ENCODE measurements at places on chromosomes 4 and X.

GRCh38 chrX:105120463-105120862, 100.0 kb downstream of the TEX13A start:
- DNase-seq, result no peak

DNA sequence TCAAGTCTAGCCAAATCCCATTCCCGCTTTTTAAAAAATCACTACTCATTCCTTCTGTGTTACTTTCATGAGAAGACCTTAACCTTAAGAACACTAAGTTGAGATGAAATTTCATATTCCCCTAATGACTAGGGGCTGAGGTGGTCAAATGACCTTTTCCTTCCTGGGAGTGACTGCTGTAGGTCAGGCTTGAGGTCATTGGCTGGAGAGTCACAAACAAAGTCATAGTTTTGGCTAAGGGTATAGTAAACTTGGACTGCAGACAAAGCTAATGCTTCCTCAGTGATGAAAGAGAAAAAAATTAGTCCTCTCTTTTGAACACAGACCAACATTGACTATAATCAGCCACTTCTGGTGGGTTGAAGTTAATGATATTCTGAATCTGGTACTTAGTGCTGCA, 16.0 kb upstream of the FGF2 start:
- no peak for DNase-seq

GRCh38 chr4:121358473-121358872, 22.3 kb downstream of the QRFPR start:
- no peak for DNase-seq

GRCh38 chr4:69909195-69909594, 21.7 kb upstream of the CSN1S1 start:
- DNase-seq, result no peak

GRCh38 chr4:162952232-162952631, 214.5 kb downstream of the NAF1 start:
- DNase-seq, result no peak

DNA sequence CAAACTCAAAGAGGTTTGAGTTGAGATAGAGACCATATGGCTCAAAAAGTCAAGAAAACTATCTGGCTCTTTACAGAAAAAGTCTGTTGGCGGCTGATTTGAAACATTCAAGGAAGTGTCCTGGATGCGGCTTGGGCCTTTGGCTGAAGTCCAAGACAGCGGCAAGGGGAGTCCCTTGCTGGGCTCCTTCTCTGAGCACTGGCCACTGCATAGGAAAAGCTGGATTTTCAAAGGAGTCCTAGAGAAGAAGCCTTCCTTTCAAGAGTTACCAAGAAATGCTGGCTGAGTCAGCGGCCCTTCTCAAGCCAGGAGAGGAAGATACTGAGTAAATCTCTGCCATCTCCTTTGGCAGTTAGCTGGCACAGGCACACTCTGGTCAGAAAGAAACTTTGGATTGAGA, 12.1 kb downstream of the APLN start:
- DNase-seq, result no peak

DNA sequence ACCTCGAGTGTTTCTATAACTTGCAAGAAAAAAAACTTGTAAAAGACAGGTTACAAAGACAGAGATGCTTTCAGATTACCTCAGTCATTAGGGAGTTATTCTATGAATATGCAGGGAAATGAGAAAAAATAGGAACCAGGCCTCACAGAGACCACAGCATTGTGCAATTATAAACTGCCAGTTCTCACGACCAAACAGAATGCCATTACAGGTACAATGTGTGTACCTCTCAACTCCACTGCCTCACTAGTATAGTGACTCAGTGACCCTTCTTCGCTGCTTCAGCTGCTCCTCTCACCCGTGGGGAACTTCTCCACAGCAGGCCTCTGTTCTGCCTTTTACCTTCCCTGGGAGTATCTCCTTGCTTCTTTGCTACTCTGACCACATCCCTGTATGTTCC, 2.3 kb upstream of the HTATSF1 start:
- no peak for DNase-seq

DNA sequence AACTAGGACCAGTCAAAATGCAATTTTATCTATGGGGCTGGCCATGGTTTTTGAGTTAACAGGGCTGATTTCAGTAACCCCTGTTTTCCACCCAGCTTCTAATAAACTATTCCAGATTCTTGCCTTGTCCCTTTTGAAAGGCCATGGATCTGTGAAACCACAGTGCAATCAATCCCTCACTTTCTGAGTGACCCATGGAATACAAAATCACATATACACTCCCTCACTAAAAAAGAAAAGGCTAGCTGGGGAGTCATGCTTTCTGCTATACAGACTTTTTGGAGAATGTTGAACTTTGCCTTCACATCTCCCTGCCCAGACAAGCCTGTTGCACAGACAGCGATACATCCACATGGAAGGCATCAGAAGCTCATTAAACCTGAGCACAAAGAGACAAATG, 47.9 kb downstream of the MAD2L1 start:
- no peak for DNase-seq

DNA sequence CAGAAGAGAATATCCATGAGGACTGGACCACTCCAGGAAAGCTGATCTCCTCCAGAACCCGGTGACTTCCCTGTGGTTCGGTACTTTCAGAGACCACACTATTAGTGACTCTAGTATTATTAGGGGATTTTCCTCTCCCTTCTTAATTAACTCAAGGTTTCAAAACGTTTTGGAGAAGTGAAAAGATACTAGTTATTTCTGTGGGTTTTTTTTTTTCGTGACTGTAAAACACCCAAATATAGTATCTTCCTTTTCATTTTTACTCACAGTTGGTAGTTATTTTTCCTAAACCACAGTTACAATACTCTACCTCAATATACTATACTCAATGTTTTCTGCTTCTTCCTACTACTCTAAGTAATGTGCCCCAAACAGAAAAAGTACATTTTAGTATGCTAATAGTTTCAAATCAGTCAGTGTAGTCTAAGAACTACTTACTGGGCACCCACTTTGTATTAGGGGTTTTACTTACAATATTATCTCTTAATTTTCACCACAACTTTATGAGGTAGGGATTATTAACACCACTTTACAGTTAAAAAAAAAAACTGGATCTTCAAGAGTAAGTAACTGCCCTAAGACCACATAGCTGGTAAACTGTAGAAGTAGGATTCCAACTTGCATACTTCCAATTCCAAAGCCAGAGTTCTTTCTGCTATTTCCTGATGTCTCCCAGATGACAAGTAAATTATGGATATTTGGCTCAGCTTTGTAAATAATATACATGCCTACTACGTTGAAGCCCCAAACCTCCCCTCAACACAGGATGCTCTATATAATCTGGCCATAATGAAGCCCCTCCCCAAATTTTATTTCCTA, 45.0 kb downstream of the SLC9A7 start:
- no peak for DNase-seq

DNA sequence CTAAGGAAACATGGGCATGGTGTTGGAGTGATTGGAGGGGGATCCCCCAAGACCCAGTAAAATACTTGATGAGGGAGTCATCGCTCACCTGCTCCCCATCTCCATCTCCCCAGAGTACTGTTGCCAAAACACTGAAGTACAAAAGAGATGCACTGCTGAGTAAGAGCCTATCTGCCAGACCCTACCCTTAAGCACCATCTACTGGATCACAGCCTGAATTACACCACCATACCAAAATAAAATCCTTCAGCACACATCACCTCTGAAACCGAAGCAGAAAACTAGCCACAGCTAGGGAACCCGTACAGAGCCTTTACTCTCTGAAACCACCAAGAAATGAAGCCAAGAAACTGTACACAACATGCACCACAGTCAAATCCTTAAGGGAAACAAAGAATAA, 466.3 kb upstream of the ACTRT1 start:
- peak; percentile 2 for DNase-seq

- no peak for DNase-seq
These were observed 101.9 kb downstream of the SLIT2 start for GRCh38 chr4:20353646-20354045.

DNA sequence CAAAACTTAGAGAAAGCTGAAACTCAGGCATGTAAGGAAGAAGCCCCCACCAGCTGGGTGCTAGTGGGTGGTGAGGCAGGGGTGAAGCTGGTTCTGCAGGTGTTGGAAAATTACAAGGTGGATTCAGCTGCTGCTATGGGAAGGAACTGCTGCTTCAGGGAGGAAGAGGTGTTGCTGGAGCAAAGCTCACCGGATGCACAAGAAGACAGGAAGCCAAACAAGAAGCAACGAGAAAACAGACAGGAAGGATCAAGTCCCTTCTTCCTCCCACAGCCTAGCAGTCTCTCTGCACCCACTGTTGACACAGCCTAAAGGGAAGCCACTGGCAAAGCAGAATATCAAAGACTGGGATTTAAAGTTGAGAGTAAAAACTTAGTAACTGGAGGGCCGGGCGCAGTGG, 100.2 kb upstream of the JADE1 start:
- no peak for DNase-seq

DNA sequence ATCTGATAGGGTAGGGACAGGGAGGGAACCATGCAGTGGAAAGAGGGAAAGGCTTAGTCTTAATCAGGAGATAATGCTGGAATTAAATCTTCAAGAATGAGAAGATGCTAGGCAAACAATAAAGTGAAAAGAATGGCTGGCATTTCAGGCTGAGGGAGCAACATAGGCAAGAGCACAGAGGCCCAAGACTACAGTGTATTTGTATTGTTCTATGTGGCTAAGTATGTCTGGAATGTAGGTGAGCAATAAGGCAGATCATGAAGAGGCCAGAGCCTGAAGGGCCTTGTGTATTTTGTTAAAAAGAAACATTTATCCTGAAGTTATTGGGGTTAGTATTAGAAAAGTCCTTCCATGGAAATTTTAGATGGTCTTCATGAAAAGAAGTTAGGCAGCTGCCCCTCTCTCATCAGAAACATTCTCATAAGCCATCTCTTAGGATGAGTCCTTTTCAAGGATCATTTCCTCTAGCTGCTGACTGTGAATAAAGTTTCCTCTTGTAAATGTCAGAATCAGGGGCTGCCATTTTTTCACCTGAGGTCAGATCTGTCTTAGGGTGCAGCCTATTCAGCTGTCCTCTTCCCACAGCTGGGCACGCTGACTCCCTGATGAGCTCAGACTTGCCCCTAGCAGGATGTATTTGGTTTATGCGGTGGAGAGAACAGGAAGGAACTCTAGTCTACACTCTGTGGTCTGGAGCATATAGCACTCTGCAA, 46.3 kb downstream of the ATP10D start:
- no peak for DNase-seq

DNA sequence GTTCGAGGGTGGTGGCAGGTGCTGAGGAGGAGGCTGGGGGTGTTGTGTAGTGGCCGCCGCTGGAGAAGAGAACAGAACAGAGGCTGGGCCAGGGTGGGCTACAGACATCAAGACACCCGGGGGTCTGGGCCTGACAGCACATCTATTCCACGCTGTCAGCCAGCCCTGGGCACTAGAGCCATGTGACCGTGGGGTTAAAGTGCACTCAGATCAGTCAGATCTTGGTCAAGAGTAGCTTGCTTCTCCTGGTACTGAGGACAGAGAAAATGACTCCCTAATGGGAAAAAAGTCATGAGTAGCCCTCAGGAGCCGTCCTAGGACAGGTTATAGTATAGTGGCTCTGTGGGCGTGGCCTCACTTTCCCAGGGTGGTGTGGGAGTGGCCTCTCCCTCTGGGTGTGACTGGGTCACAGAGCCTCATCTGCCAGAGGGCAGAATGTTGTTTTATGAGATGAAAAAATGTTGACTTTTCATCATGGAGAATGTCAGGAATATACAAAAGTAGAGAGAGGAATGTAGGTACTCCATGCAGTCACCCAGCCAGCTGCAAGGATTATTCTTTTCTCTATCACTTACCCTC, 19.4 kb downstream of the TRMT44 start:
- no peak for DNase-seq

DNA sequence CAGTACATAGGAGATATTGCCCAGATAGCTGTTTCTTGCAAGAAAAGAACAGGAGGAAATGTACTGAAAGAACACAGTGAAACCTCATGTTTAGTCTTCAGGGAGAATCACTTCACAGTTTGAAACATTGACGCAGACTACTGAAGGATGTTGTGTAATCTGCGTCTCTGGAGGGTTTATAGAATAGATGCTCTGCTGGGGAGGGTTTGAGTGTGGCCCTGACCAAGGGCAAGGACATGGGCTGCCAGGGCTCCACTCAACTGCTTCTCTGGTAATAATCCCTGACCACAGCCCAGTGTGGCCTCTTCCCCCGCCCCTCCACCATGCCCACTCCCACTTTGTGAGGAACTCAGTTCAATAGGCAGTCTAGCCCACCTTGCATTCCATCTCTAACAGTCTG, 15.8 kb upstream of the ACE2 start:
- DNase-seq, result no peak

- DNase-seq, result no peak
These were observed 253.5 kb upstream of the GATB start for GRCh38 chr4:152014280-152014679.

DNA sequence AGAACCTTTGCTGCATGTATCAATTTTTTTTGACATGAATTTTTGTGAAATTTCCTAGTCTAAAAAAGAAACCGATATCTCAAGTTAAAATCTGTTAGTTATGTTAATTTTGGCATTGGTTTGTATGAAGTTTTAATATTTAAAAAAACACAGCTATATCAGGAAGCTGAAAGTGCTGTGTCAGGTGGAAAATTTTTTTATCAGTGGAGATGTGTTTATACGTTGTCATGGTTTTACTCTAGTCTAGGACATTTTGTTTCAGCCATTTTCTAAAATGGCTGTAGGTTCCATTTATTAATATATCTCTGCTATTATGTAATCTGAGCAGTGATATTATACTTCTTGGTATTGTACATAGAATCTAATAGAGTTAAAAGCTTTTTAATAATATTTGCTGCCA, 34.2 kb downstream of the OCRL start:
- DNase-seq, result no peak

DNA sequence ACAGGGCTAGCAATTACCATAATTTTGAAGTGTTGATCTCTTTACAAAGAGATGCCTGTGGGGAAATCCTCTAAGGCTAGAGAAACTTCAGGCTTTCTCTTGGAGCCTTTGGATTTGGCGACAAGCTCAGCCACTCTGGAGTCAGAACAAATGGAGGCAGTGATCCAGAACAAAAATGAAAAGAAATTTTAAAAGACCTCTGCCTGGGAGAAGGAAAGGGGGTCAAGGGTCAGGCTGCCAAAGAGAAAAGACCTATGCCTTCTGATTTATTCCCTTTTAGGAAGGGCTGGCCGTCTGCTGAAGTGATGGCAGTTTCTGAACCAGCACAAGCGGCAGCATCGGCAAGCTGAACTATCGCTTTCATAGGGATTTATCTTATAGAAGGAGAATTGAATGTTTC, 140.8 kb upstream of the SFRP2 start:
- no peak for DNase-seq

DNA sequence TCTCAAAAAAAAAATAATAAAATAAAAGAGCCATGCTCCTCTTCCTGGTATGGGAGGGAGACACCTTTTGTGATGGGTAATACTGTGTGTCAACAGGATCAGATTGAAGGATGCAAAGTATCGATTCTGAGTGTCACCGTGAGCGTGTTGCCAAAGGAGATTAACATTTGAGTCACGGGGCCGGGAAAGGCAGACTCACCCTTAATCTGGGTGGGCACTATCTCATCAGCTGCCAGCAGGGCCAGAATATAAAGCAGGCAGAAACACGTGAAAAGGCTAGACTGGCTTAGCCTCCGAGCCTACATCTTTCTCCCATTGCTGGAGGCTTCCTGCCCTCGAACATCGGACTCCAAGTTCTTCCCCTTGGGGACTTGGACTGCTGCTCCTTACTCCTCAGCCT, 95.4 kb downstream of the SHOX start:
- no peak for DNase-seq
